Thyroid gland (tissue), 4 donors: ENCODE measurements at places on chromosomes 2 and 18. TPM values are rescaled to one million over a fixed set of nuclear protein-coding genes. Genes with fewer than 3 reads are reported as not detected.
A peak's percentile ranks its signal among the peaks of the same experiment; 100 is the strongest.

DNA sequence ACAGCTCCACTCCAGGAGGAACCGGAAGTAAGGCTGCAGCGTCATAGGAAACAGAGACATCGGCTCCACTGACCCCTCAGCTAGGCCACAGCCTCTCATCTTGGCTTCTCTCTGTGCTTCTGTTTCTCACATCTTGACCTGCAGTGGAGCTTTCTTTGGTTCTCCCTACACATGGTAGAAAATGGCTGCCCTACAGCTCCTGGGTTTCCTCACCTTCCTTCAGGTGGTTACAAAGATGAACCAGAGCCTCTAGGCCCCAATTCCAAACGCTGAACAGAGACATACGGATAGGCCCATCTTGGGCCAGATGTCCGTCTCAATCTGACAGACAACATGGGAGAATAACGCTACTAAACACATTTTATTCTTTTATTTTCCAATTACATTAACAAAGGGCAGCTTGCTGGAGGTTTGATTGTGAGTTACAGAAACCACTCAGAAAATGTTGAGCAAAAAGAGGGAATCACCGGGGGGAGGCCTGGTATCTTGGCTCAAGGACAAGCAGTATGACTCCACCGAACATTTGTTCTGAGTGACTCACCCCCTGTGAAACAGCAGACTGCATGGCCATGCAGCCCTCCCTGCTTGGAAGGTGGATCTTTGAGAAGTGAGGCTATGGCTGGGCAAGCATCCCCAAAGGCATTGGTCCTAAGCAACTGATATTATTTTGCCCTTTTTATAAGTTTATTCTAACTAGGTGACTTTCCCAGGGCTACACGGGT lies 303.5 kb downstream of the CDCA7 start:
- no peak for DNase-seq

DNA sequence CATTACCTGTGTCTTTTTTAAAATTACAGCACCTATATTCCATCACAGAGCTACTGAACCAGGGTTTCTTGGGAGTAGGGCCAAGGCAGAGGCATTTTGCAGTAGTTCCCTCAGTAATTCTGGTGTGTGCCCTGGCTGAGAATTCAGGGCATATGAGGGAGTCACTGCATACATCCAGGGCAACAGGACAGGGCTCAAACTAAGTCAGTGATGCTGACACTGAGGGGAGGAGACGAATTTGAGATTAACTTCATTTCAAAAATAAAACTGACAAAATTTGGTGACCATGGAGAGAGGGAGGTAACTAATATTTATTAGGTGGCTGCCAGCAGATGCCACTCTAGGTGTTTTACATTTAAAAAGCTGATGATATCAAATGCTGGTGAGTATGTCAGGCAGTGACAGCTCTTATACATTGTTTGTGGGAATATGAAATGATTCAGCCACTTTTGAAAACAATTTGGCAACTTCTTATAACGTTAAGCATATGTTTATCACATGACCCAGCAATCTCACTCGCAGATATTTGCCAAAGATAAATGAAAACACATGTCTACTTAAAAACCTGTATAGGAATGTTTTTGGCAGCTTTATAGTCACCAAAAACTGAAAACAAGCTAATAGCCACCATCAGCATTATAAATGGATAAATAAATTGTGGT lies 20.3 kb downstream of the STRADB start:
- no peak for DNase-seq

- DNase-seq: peak; percentile 17
These were observed 30.1 kb upstream of the ZNF516 start for GRCh38 chr18:76524900-76525698.

- DNase-seq: no peak
These were observed 9.9 kb downstream of the DNAJC27 start for GRCh38 chr2:24961903-24962302.

The QPCT gene
- total RNA-seq: 6.0 TPM

The DCAF17 gene
- 38.7 TPM for total RNA-seq
